ENCODE measurements at places on chromosomes 5 and 9. TPM values are rescaled to one million over a fixed set of nuclear protein-coding genes. Genes with fewer than 3 reads are reported as not detected.

Gene LRRC8A
- 15.8 TPM for total RNA-seq

Gene RBM27
- 15.5 TPM for total RNA-seq

Gene HMGCS1
- total RNA-seq = 878 TPM

Gene TSPAN17
- 43.4 TPM for total RNA-seq

Gene OLFM1
- 5.2 TPM for total RNA-seq

Gene MOB3B
- 0.79 TPM for total RNA-seq

Gene OTULINL
- total RNA-seq = 2.3 TPM

Gene CDHR2
- 11.4 TPM for total RNA-seq

Gene SAPCD2
- total RNA-seq = 1.8 TPM

- H3K4me1 ChIP-seq = no peaks in the 10 kb centered on the region
- H3K27me3 ChIP-seq = no peaks in the 10 kb centered on the region
- no peak overlapping the region for H3K4me3 ChIP-seq
- no peak for DNase-seq
- H3K27ac ChIP-seq = no peak overlapping the region
Observed at GRCh38 chr9:110978516-110978915, 59.8 kb downstream of the LPAR1 start.

GRCh38 chr5:26700759-26701384 lies 337.5 kb downstream of the CDH9 start:
- no peak overlapping the region for H3K4me3 ChIP-seq
- H3K27me3 ChIP-seq = no peaks in the 10 kb centered on the region
- no peaks in the 10 kb centered on the region for H3K4me1 ChIP-seq
- DNase-seq = no peak

DNA sequence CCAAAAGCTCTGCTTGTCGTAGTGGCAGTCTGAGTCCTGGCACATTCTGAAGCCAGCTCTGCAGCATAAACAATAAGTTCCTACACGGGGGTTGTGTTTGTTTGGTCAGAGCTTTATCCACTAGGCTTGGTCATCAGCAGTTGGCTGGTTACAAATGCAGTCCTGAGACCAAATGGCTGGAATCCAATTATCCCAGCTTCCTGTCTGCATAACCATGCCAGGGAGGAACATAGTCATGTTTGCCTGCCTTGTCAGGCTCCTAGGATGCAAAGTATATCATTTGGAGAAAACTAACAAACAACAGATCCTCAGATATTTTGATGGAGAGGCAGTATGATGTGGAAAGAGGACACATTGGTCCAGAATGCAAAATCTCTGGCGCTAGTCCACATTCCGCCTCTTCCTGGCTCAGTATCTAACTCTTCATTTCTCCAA lies 85.8 kb downstream of the FBXO38 start:
- no peaks in the 10 kb centered on the region for H3K36me3 ChIP-seq
- H3K4me1 ChIP-seq = peaks cover 5% of the 10 kb centered on the region
- H3K4me3 ChIP-seq = no peak overlapping the region
- no peak overlapping the region for H3K27ac ChIP-seq
- H3K27me3 ChIP-seq = no peaks in the 10 kb centered on the region

- no peak overlapping the region for H3K4me3 ChIP-seq
- DNase-seq = no peak
- H3K36me3 ChIP-seq = no peaks in the 10 kb centered on the region
- H3K27ac ChIP-seq = no peak overlapping the region
Observed at GRCh38 chr5:117533792-117534191, 959.2 kb upstream of the SEMA6A start.

GRCh38 chr5:124790301-124790894 lies 44.0 kb upstream of the ZNF608 start:
- no peaks in the 10 kb centered on the region for H3K27me3 ChIP-seq
- no peak overlapping the region for H3K4me3 ChIP-seq
- no peak for DNase-seq
- no peak overlapping the region for H3K27ac ChIP-seq
- H3K36me3 ChIP-seq = no peaks in the 10 kb centered on the region
- H3K4me1 ChIP-seq = no peaks in the 10 kb centered on the region

DNA sequence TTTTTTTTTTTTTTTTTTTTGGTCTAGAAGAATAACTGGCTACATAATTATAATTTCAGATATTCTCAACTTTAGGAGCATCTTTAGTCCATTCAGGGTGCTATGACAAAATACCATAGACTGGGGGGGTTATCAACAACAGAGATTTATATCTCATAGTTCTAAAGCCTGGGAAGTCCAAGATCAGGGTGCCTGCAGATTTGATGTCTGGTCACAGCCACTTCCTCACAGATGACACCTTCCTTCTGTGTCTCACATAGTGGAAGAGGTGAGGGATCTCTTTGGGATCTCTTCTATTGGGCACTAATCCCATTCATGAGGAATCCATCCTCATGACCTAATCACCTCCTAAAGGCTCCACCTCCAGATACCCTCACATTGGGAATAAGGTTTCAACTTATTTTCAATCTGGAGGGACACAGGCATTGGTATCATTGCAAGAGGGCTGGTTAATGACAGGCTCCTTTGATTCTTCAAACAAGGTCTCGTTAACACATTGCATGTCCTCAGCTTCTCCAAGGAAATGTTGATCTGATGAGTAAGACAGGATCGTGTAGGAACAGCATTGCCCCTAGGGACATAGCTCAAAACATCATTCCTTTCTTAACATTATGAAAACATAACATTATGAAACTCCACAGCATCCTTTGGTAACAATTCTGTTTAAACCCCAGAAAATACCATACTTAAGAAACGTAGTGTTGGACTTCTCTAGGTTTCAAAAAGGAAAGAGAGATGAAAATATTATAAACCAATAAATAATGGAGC lies 372.4 kb downstream of the SEMA5A start:
- H3K4me3 ChIP-seq = no peak overlapping the region
- H3K27me3 ChIP-seq = no peaks in the 10 kb centered on the region
- no peak for DNase-seq

- H3K36me3 ChIP-seq = no peaks in the 10 kb centered on the region
- no peaks in the 10 kb centered on the region for H3K27me3 ChIP-seq
- no peak for DNase-seq
Observed at GRCh38 chr9:71037521-71037920, 83.9 kb downstream of the TRPM3 start.

- H3K27me3 ChIP-seq = no peaks in the 10 kb centered on the region
- H3K4me1 ChIP-seq = no peaks in the 10 kb centered on the region
- DNase-seq = no peak
- peaks cover 10% of the 10 kb centered on the region for H3K36me3 ChIP-seq
- H3K4me3 ChIP-seq = no peak overlapping the region
Observed at GRCh38 chr5:9201011-9201410, 344.9 kb downstream of the SEMA5A start.

DNA sequence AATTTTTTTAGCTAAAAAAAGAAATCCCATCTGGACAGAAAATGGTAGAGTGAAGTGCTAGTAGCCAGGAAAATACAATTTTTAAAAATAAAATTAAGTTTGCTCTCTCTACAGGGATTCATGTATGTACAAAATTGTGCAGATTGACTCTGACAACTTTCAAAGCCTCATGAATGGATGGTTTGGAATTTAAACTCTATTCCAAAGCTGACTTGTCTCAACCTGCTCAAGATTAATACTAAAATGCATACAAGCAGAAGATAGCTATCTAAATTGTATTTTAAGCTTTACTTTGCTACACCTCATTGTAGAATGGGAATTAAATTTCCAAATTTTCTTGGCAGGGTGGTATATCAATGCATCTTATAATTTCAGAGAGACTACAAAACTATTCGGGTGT lies 257.6 kb downstream of the RFX3 start:
- H3K4me3 ChIP-seq = no peak overlapping the region
- no peaks in the 10 kb centered on the region for H3K27me3 ChIP-seq
- no peak for DNase-seq

DNA sequence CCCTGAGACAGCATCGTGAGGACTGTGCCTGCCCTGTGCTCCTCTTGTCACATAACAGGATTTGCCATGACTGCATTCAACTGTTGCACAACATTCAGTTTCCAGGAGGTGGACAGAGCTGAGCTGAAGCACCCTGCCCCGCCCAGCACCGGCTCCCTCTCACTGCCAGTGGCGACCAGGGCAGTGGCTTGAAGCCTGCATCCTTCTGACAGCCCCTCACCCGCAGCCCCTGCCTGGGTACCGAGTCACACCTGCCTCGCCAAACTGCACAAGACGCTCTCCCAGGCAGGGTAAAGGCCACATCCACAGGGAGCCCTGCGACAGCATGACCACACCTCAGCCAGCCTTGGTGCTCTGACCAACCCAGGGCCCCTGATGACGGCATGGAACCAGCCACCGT lies 59.9 kb upstream of the ZNF354A start:
- H3K27me3 ChIP-seq = no peaks in the 10 kb centered on the region
- H3K36me3 ChIP-seq = no peaks in the 10 kb centered on the region
- H3K4me3 ChIP-seq = no peak overlapping the region
- DNase-seq = no peak
- no peak overlapping the region for H3K27ac ChIP-seq

DNA sequence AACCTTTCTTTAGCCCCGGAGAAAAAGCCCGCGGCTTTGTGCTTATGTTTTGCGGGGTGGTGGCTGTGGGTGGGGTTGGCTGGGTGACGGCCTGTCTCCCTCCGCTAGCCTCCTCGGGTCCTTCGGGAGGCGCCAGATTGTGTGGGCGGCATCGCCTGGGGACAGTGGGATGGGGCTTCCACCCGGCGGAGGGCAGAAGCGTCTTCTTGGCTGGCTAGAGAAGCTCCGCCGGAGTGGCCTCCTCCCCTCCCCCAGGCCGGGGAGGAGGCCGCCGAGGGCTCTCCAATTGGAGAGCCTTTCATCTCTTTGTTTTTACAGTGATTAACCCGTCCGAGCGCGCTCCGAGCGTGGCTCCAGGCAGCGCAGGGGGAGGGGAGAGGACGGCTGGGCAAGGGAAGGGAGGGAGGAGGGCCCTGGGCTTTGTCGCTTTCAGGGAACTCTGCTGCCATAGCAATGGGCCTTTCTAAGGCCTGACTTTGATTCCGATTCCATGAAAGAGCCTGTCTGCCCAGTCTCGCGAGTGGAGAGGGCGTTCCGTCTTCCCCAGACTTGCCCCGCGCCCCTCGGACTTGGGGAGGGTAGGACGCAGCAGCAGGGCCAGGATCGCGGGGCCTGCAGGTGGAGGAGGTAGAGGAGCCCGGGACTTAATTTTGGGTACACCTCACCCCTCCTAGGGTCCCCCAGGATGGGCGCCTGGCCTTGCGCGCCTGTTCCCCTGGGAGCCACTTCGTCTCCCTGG lies 36.7 kb upstream of the TIFAB start:
- H3K27ac ChIP-seq = no peak overlapping the region
- no peaks in the 10 kb centered on the region for H3K36me3 ChIP-seq
- no peak for DNase-seq
- peak overlapping the region; percentile 21 for H3K4me3 ChIP-seq
- H3K27me3 ChIP-seq = peaks cover 2% of the 10 kb centered on the region

- H3K36me3 ChIP-seq = no peaks in the 10 kb centered on the region
- DNase-seq = no peak
- peaks cover 1% of the 10 kb centered on the region for H3K4me1 ChIP-seq
- no peak overlapping the region for H3K27ac ChIP-seq
- H3K27me3 ChIP-seq = no peaks in the 10 kb centered on the region
Observed at GRCh38 chr5:29161399-29162291, 2031.8 kb upstream of the CDH6 start.

GRCh38 chr9:99360026-99360425 lies 137.9 kb downstream of the SEC61B start:
- H3K4me1 ChIP-seq = peaks cover 17% of the 10 kb centered on the region
- no peak overlapping the region for H3K4me3 ChIP-seq
- H3K27me3 ChIP-seq = no peaks in the 10 kb centered on the region
- H3K36me3 ChIP-seq = no peaks in the 10 kb centered on the region
- no peak overlapping the region for H3K27ac ChIP-seq

- no peaks in the 10 kb centered on the region for H3K4me1 ChIP-seq
- no peak for DNase-seq
- no peaks in the 10 kb centered on the region for H3K36me3 ChIP-seq
- no peak overlapping the region for H3K27ac ChIP-seq
- no peak overlapping the region for H3K4me3 ChIP-seq
Observed at GRCh38 chr5:120684213-120684612, 220.1 kb downstream of the PRR16 start.

- no peak overlapping the region for H3K27ac ChIP-seq
- H3K36me3 ChIP-seq = no peaks in the 10 kb centered on the region
- H3K4me3 ChIP-seq = no peak overlapping the region
- H3K27me3 ChIP-seq = no peaks in the 10 kb centered on the region
- no peaks in the 10 kb centered on the region for H3K4me1 ChIP-seq
Observed at GRCh38 chr5:159582756-159583541, 252.7 kb upstream of the IL12B start.

GRCh38 chr9:114606068-114606467 lies 5.0 kb upstream of the TMEM268 start:
- no peaks in the 10 kb centered on the region for H3K27me3 ChIP-seq
- peak overlapping the region; percentile 82 for H3K27ac ChIP-seq
- H3K4me3 ChIP-seq = no peak overlapping the region
- peaks cover 11% of the 10 kb centered on the region for H3K4me1 ChIP-seq

GRCh38 chr5:73815631-73816030 lies 189.6 kb downstream of the ARHGEF28 start:
- no peaks in the 10 kb centered on the region for H3K27me3 ChIP-seq
- H3K27ac ChIP-seq = no peak overlapping the region
- no peak for DNase-seq
- no peaks in the 10 kb centered on the region for H3K4me1 ChIP-seq
- no peak overlapping the region for H3K4me3 ChIP-seq

DNA sequence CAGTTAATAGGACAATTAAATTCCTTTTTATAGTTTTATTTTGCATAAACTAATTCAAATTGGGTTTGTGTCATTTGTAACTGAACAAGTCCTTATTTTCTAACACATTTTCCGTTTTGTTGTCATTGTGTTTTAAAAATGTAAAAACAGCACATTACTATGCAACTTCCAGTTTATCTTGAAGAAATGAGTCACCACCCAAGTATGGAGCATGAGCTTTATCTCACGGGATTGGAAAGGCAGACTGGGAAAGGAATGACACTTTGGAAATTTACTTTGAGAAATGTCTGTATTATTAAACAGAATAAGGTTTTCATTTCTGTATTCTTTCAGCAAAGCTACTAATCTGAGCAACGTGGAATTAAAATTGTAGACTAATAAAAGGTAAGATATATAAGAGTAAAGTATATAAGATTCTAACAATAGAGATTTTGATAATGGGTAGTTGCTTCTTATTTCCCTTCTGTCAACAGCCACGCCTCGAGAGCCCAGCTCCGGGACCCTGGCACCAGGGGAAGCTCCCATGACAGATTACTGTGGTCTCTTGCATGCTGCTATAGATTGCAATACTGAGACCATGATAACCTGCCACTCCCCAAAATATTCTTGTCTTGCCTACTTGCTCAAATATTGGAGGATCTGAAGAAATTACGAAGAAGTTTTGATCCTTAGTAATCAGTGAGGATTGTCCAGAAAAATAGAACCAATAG lies 433.1 kb downstream of the CHSY3 start:
- no peaks in the 10 kb centered on the region for H3K36me3 ChIP-seq
- DNase-seq = no peak
- no peaks in the 10 kb centered on the region for H3K27me3 ChIP-seq
- no peak overlapping the region for H3K4me3 ChIP-seq

All from liver (tissue), 10 donors.